Stimulated activated CD4-positive, alpha-beta T cell treated with anti-CD3 and anti-CD28 coated beads, Interleukin-12 subunit alpha, Interleukin-12 subunit beta, amount 100 ng/mL, for 24 hours (primary cell): ENCODE measurements at places on chromosomes 6 and 20.

GRCh38 chr6:98590136-98590681 lies 244.2 kb upstream of the POU3F2 start:
- no peak for DNase-seq

GRCh38 chr20:32902456-32903420 lies 44.0 kb downstream of the EFCAB8 start:
- DNase-seq: peak; percentile 60

DNA sequence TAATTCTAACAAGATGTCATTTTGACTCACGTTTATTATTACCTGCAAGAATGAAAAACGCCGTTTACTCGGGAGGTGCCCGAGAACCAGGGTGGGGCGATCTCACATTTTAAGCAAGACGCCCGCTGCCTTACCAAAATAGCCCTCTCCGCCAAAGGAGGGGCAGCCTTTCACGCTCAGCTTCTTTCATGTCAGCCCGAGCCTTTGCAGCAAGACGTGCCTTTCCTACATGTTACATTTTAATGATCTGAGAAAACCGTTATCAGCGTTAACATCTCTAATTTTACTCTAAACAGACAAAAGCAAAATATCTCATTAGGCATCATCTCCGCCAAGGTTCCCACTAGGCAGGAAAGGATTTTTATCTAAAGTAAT lies 2.0 kb downstream of the BACH2 start:
- DNase-seq: no peak

DNA sequence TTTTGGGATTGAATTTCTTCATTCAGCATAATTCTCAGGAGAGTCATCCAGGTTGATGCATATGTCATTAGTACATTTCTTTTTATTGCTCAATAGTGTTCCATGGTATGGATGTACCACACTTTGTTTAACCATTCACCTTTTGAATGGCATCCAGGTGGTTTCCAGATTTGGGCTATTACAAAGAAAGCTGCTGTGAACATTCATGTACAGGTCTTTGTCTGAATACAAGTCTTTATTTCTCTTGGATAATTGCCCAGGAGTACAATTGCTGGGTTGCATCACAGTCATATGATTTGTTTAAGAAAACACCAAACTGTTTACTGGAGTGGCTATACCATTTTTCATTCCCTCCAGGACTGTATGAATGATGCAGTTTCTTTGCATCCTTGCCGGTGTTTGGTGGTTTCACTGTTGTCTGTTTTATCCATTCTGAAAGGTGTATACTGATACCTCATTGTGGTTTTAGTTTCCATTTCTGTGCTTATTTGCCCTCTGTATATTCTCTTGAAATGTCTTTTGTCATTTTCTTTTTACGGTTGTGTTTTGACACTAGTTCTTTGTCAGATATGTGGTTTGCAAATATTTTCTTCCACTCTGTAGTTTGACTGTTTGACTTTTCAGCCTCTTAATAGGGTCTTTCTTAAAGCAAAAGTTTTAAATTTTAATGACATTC lies 8.8 kb downstream of the CDKAL1 start:
- no peak for DNase-seq

DNA sequence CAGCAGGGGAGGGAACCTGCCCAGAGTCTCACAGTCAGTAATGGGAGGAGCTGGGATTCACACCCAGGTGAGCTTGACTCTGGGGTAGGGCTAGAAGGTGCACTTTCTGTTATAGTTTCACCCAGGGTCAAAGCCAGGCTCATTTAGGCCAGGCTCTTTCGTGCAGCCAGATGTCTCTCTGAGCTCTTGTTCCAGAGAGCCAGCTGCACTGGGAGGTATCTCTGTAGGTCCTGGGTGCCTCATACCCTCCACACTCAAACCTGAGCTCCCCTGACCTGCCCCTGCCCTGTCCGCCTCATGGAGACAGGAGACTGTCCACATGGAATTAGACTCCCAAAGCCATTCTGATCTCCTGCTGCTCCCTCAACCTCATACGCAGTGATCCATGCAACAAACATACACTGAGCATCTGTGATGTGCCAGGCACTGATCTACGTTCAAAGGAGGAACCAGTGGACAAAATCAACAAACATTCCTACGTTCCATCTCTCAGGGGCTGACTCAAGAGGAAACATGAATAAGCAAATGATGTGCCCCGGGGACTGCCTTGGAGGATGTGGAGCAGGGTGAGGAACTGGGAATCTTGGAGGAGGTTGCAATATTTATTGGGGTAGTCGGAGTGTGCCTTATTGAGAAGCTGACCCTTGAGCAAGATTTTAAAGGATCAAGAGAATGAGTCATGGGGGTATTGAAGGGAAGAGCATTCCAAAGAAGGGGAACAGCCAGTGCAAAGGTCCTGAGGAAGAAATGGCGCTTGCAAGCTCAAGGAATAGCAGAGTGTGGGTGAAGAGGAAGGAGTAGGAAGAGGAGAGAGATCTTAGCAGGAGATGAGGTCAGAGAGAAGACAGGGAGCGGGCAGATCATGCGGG lies 71.3 kb upstream of the TOX2 start:
- no peak for DNase-seq
